ENCODE measurements at places on chromosomes 2 and 18.

DNA sequence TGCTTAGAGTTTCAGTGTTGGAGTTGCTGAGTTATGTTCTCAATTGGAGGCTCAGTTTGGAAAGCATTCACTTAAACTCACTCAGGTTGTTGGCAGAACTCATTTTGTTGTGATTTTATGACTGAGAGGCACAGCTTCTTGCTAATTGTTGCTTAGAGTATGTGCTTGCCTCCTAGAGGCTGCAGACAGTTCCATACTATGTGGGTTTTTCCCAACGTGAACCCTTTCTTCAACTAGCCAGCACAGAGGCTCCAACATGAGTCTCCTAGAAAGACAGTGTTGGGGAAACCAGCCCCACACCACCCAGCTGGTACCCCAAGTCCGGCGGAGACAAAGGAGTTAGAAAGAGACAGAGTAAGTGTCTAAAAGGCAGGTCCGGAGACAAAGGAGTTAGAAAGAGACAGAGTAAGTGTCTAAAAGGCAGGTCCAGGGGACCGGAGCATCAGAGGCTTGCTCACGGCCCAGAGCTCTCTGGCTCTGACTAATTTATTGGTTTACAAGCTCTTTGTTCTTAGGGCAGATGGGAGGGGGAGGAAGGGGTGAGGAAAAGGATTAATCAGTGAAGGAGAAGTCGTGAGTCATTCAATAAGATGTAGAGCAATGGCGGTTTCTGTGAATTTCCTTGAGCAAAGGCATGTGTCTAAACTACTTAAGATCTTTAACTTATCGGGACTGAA lies 999.7 kb upstream of the LRRTM1 start:
- no peak for DNase-seq

GRCh38 chr2:127342101-127342500 lies 45.7 kb downstream of the MAP3K2 start:
- no peak for DNase-seq

DNA sequence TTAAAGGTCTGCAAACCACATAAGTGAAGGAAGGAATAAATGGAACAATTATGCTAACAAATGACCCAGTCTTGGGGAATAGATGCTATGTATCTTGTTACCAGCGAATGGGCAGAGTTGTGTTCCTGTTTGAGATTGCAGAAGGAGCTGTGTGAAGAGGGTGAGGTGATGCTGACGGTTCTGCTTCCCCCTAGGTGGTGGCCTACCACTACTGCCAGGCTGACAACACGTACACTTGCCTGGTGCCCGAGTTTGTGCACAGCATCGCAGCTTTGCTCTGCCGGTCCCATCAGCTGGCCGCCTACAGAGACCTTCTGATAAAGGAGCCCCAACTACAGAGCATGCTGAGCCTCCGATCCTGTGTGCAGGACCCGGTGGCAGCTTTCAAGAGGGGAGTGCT lies 111.7 kb downstream of the WDSUB1 start:
- no peak for DNase-seq

DNA sequence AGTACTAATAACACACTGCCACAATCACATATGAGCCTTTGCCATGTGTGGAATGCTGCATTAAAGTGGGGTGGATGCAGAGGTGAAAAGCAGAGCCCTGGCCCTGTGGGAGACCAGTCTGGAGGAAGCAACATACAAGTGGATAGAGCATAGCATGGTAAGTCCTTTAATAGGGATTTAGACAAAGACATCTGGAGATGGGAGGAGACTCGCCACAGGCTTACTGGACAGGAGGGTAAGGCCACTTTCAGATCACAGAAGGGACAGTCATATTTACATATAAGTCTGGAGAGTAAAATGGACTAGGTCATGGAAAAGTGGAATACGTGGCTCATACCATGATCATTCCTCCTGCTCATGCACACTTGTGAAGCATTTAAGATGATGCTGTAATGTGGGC lies 84.3 kb downstream of the PPP1R1C start:
- DNase-seq, result no peak

DNA sequence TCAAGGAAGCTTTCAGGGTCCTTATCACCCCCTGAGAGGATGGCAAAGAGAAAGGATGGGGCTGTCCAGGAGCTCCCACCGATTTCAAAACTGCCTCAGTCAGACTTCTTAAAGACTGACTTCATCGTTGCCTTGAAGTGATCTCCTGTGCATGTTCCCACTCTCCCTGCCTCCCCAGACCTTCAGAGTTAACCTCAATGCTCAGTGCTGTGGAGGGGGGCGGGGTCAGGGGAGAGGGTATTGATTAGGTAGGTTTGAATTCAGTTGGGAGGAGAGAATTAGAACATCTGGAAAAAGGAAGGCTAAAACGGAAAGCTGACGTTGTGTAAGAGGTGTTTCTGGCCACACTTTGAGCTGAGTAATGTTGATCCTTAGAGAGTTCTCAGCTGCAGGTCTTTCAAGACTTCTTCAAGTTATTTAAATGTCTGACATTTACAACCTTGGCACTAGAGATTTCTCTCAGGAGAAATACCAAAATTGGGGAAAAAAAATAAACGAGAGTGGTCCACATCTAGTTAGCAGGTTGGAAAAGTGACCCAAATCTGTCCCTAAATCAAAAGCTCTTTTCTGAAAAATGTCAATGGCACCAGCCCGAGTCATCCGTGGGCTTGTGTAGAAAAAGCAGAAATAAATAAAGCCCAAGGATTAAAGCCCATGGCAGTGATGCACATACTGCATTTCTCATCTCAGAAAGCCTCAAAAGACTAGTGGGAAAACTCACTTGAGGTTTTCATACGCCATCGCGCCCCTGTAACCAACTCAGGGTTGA lies 134.7 kb upstream of the EPAS1 start:
- DNase-seq, result no peak

DNA sequence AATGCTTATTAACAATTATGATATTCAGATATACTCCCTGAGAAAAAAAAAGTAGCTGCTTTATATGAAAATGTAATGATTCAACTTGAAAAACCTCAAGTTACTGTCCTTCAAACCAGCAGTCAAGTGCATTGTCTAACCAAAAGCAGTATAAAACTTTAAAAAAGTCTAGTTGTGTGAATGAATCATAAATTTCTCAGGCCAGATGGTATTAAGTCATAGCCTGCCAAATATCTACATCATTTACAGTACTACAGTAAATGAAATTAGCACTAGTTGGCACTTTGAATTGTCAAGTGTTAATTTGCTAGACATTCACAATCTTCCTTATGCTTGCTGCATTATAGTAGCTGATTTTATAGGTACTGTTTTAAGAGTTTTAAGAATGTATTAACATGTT lies 85.9 kb downstream of the CBLN2 start:
- no peak for DNase-seq

GRCh38 chr18:79182047-79182713 lies 113.0 kb downstream of the ATP9B start:
- DNase-seq, result no peak

DNA sequence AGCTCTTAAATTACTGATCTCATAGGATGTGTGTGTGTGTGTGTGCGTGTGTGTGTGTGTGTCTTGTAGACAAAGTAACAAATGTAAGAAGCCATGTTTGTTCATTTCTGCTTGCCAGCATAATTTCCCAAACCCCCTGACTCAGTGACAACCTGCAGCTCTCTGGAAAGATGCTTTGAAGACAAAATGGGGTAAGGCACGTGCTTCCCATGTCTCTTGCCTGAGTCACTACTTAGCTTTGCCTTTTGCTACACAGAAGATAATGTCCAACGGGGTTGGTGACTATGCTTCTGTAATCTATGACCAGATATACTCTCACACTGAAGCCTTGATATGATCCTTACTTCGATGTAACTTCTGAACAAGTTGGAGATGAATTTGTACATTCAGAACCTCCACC lies 332.0 kb downstream of the SLC4A3 start:
- DNase-seq, result no peak

DNA sequence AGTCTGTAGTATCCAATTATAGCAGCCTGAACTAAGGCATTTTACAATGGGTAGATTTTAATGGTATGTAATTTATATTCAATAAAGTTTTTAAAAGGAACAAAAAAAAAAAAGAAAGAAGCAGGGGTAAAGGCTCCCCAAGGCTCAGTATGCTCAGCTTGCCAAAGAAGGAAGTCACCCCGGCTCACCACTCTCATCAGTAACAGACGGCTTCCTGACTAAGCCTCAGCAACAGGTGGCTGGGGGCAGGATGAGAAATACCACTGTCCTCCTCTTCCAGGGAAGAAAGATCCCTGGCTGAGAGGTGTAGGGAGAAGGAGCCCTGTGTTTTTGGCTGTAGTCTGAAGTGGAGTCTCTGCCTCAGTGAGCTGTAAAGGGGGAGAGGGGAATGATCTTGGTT lies 121.2 kb downstream of the ARHGEF4 start:
- DNase-seq, result no peak

DNA sequence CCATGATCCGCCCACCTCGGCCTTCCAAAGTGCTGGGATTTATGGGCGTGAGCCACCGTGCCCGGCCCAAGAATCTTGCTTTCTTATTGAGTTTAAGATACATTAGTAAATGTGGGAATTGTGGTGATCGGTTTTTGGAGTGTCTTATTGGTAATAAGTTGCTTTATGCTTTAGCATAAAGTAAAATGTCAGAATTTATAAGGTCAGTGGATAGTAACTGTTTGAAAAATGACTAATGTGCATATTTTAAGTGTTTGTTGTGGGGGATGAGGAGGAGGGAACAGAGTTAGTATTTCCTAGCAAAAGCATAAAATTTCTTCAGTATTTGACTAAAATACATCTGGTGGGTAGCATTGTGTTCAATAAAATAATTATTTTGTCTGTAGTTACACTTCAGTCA lies 77.4 kb downstream of the SLC39A10 start:
- no peak for DNase-seq

- DNase-seq, result no peak
Observed at GRCh38 chr18:70405052-70405451, 116.2 kb downstream of the SOCS6 start.

Data from hypothalamus (tissue), 51 donors.